Naive thymus-derived CD4-positive, alpha-beta T cell (primary cell): ENCODE measurements at places on chromosomes 3 and 15. TPM values are rescaled to one million over a fixed set of nuclear protein-coding genes. Genes with fewer than 3 reads are reported as not detected.

GRCh38 chr15:101451846-101452245 lies 37.7 kb downstream of the PCSK6 start:
- DNase-seq = no peak

DNA sequence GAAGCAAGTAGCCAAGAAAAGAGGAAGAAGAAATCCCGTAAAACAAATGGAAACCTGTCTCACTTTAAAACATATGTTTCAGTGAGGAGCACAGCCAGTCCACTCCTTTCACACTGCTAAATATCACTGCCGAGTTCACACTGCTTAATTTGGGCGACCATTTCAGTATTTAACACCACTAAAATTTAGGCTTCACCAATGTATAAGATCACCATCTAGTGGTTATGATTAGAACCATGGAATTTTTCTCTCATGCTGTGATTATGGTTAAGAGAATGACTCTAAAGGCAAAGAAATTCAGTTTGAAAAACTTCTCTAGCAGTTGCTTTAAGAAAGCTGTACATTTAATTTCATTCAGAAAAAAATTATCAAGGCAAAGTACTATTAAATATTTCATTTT lies 16.6 kb downstream of the SLC4A7 start:
- no peak for DNase-seq

- DNase-seq = no peak
Observed at GRCh38 chr15:36632226-36632625, 52.8 kb downstream of the CDIN1 start.

- DNase-seq = no peak
Observed at GRCh38 chr3:49349348-49350114, 8.6 kb downstream of the GPX1 start.

DNA sequence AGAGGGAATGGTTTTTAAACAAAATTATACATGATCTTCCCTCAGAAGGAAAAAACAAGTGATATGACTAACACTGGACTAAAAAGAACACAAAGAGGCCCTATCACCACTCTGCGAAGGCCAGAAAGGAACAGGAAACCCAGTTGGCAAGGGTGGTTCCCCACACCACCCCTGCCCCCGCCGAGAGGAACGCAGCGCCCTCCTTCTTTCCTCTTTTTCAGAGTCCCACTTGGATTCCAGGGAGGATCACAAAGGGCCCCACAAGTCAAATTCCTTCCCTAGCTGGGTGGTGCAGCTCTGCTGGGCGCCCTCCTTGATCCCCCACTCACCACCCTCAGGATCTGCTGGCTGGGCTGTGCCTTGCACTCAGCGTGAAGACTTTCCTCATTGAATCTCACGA lies 29.8 kb downstream of the PLA1A start:
- no peak for DNase-seq

DNA sequence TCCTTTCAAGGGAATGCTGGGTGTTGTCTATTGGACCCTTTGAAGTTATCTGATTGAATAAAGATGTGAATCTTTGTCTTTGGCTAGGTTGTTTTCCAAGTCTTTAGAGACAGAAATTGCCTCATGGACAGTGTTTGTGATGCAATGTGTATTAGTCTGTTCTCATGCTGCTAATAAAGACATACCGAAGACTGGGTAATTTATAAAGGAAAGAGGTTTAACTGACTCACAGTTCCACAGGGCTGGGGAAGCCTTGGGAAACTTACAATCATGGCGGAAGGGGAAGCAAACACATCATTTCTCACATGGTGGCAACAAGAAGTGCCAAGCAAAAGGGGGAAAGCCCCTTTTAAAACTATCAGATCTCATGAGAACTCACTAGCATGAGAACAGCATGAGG lies 88.8 kb upstream of the PLXND1 start:
- no peak for DNase-seq

DNA sequence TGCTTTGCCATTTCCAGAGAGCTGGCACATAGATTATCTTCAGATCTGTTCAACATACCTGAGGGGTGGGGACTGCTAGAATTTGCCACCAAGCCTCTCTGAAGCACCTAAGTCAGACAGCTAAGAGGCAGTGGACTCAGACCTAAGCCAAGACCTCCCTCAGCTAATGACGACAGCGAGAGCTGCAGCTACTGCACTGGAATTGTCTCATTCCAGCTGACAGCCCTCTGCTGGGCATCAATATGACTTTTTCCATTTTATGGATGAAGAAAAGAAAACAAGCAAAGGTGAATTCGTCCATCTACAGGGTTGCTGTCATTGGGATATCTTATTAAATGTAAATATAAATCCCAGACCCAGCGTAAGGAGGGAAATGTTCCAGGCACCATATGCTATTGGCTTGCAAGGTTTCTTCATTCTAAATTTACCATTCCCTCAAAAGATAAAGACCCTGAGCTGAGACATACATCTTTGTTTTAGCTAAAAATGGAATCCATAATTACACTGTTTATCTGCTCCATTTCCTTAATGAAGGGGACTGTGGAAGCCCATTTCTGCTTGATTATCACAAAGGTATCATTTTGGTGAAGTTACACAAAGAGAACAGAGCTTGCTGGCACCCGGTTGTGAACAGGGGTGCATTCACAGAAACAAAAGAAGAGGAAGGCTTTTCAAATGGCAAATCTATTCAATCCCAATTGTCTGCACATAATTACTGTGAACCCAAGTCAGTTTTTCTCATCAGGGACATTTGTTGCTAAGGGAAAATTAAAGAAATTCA lies 85.5 kb upstream of the LRTM1 start:
- no peak for DNase-seq

- no peak for DNase-seq
Observed at GRCh38 chr15:81285461-81285860, 38.5 kb downstream of the STARD5 start.

GRCh38 chr15:51833772-51834171 lies 4.3 kb downstream of the TMOD3 start:
- DNase-seq = no peak

DNA sequence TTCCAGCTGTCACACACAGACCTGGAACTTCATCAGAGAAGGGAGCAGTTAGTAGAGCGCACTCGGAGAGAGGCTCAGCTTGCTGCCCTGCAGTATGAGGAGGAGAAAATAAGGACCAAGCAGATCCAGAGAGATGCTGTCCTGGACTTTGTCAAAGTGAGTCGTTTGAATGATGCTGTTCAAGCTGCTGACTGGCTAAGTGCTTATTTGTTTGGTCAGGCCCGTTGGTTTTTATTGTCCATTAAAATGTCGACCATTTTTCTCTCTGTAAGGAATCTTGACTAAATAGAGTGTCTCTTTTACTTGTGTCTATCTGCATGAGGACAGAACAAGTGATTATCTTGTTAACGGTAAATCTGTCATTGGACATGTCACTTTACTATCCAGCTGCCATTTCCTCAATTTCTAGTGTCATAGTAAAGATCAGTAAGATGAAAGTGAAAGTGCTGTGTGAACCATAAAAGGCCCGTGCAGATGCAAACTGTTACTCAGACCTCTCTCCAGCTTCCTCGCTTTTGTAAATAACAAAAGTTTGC lies 56.9 kb downstream of the LRCH3 start:
- DNase-seq = peak; percentile 54

Gene CHST14
- 11.6 TPM for total RNA-seq

Gene EPHB3
- total RNA-seq = 0.49 TPM

Gene SLC27A2
- total RNA-seq = 0.34 TPM

Gene CCR9
- 0.66 TPM for total RNA-seq

Gene SHC4
- total RNA-seq = not detected

Gene C3orf80
- 0.13 and 0.19 TPM in 2 replicates for total RNA-seq

Gene OIP5
- 0.57 TPM for total RNA-seq

Gene DGKG
- total RNA-seq = not detected

Gene ATP2B2
- not detected for total RNA-seq
